ENCODE measurements at places on chromosomes 6 and 20.

- DNase-seq: no peak
Observed at GRCh38 chr6:4388675-4389074, 253.3 kb upstream of the ECI2 start.

DNA sequence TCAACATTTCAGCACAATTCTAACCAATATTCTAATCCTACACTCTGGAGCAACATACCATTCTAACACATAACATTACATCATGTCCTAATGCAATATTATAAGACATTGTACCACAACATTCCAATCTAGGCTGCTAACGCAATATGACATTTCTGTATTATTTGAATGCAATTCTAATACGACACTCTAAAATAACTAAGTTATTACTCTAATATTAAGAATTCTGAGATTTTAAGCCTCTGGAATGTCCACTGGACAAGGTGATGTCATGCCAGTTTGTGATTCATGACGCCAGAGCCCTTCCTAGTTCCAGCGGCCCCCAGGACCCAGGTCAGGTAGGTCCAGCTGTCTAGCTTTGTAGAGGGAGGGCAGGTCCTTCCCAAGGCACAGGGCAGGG lies 69.7 kb upstream of the SIRPA start:
- DNase-seq: no peak

- DNase-seq: no peak
Observed at GRCh38 chr6:162854228-162854627, 126.5 kb downstream of the PACRG start.

- DNase-seq: peak; percentile 32
Observed at GRCh38 chr20:31822421-31823330, 3.5 kb downstream of the MYLK2 start.

GRCh38 chr20:22836877-22837276 lies 198.2 kb upstream of the SSTR4 start:
- DNase-seq: no peak

- DNase-seq: no peak
Observed at GRCh38 chr6:163954088-163954775, 539.7 kb downstream of the QKI start.

GRCh38 chr6:110999634-111000270 lies 17.9 kb downstream of the RPF2 start:
- DNase-seq: no peak

DNA sequence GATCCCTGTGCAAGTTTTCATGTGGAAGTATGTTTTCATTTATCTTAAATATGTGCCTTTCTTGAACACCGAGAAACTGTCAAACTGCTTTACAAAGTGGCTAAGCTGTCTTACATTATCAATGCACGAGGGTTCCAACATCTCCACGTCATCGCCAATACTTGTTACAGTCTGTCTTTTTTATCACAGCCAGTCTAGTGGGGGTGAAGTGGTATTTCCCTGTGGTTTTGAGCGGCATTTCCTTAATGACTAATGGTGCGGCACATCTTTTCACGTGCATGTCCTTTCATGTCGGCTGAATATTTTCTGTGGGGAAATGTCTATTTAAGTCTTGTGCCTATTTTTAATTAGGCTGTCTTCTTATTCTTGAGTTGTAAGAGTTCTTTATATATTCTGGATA lies 280.4 kb downstream of the FOXC1 start:
- no peak for DNase-seq

GRCh38 chr6:163533443-163533842 lies 118.9 kb downstream of the QKI start:
- DNase-seq: no peak

- DNase-seq: no peak
Observed at GRCh38 chr20:21967481-21967880, 262.0 kb downstream of the PAX1 start.

DNA sequence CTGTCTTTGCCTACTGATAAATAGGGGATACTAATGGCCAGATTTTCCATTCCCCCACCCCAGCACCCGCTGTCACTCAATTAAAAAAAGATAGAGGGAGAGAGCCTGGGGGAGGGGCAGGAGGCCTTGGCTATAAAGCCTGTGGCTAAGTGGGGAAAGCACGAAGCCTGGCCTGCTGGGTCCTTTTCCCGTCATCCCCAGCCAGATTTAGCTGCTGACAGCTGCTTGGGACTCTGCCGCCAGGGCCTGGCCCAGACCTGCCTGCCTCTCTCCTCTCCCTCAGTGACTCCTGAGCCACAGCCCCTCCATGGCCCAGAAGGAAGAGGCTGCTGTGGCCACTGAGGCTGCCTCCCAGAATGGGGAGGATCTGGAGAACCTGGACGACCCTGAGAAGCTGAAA lies at the start of gene APOBEC2:
Gene APOBEC2, plus strand, starts transcription at position 162 of the 400 bp plus-strand sequence. Its CDS starts 146 bp downstream, at position 308.
- no peak for DNase-seq

- DNase-seq: no peak
Observed at GRCh38 chr6:140441256-140441655, 1066.8 kb upstream of the CITED2 start.

GRCh38 chr6:155330133-155330734 lies 15.9 kb upstream of the TFB1M start:
- no peak for DNase-seq

- DNase-seq: no peak
Observed at GRCh38 chr20:17646209-17646960, 35.7 kb downstream of the RRBP1 start.

GRCh38 chr6:151690768-151691562 lies 116.5 kb upstream of the ESR1 start:
- DNase-seq: no peak

- no peak for DNase-seq
Observed at GRCh38 chr6:14645841-14646240, 528.3 kb downstream of the CD83 start.

GRCh38 chr6:15691250-15691869 lies 28.5 kb upstream of the DTNBP1 start:
- DNase-seq: peak; percentile 41

DNA sequence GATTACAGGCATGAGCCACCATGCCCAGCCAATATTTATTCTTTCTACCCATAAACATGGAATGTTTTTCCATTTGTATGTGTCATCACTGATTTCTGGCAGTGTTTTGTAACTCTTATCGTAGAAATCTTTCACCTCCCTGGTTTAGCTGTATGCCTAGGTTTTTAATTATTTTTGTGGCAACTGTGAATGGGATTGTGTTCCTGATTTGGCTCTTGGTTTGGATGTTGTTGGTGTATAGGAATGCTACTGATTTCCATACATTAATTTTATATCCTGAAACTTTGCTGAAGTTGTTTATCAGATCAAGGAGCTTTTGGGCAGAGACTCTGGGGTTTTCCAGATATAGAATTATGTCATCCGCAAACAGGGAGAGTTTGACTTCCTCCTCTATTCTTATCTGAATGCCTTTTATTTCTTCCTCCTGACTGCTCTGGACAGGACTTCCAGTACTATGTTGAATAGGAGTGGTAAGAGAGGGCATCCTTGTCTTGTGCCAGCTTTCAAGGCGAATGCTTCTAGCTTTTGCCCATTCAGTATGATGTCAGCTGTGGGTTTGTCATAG lies 198.6 kb downstream of the ZDHHC14 start:
- DNase-seq: no peak

DNA sequence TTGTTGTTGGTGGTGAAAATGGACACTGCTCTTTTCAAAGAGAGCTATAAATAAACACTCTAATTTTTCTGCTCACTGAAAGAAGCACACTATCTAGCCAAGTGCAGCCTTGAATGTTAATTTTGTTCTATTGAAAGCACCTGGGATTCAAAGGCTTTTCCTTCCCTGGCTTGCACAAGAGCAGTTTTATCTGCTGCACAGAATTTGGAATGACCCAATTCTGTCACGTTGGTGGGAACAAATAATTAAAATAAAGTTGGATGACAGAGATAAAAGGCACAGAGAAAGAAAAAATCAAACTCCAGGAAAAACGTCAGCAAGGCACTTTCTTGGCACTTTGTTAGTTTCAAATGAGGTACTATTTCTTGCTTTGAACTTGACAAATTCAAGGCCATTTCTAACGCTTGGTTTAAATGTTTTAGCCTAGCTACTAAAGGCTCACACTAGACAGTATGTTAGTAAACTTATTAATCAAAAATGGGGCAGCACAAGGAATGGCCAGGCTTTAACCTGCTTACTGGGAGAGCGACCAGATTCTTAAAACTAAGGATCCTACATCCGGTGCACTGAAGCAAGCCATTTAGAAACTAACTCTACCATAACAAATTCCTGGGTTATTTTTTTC lies 145.5 kb upstream of the ARG1 start:
- DNase-seq: no peak

- peak; percentile 14 for DNase-seq
Observed at GRCh38 chr6:159762681-159763293, 942 bp downstream of the ACAT2 start.

DNA sequence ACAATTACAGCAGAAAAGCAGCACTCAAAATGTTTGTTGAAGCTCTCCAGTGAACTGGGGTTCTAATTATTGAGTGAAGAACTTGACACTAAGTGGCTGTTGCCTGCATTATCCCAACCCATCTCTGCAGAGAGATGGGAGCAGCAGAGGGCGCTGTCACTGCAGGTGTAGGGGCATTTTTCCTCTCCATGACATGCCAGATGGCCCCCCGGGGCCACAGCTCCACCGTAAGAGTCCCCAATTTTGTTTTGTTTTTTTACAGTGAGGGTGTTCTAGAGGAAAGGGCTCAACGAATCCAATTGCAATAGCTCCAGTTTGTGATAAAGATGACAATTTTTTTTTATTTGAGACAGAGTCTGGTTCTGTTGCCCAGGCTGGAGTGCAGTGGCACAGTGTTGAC lies 1.9 kb upstream of the FUCA2 start:
- DNase-seq: no peak

- no peak for DNase-seq
Observed at GRCh38 chr20:45523821-45524220, 8.4 kb upstream of the SPINT3 start.

DNA sequence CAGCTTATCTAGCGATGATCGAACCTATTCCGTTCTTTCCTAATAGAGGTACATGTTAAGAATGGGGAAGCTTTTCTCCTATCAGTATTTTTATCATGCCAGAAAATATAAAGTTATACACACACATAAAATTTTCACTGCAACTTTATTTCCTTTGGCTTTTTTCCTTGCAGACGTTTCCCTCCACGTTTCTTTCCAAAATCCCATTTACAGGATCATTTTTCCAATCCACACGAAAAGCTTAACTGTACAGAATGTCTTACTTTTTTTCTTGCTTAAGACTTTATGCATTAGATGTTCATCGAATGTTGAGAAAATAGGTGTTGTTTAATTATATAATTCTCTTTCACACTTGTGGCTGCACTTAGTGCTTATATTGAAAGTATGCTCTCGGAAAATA lies 62.9 kb upstream of the HDGFL1 start:
- DNase-seq: no peak

DNA sequence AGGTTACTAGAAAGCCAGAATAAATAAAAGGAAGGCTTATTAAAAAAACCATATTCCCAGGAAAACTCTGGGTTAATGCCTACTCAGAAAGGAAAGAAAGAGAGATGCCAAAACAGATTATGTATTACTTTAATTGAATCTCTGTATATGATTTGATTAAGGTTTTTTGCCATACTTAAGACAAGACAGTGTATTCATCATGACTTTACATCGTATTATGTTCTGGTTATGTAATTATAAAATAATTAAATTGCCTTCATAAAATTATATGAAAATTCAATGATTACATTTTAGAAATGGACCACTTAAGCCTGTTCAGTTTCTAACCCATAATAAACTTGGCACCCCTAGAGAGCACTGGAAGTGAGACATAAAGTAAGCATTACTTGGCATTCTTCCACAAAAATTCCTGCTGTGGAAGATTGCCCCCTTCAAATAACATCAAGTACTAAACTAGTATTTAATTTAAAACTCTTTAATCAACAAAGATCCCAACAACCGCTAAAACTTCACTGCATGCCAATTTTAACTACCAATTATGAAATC lies 20.8 kb upstream of the IBTK start:
- no peak for DNase-seq

DNA sequence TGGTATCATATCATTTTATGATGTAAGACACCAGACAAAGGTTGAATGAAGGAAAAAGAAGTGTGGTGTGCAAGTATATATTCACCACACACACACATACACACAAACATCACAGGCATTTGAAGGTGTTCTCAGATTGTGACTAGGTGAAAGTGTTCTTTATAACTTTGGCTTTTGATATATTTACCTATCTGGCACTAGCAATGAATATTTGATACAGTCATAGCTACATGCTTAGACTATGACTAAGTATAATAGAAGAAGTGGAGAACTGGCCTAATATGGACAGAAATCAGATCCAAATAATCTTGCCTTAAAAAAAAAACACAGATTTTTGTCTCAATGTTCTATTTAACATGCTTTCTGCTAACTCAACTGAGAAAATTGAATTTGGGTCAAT lies 809.9 kb downstream of the KIF16B start:
- no peak for DNase-seq

- DNase-seq: no peak
Observed at GRCh38 chr6:152634773-152635172, 2.4 kb downstream of the SYNE1 start.

GRCh38 chr20:19397666-19398065 lies 185.2 kb downstream of the SLC24A3 start:
- no peak for DNase-seq

GRCh38 chr20:62337558-62338293 lies 29.4 kb downstream of the LAMA5 start:
- DNase-seq: no peak

Measured in T-helper 22 cell (primary cell).